ENCODE measurements at places on chromosomes 1 and 21. TPM values are rescaled to one million over a fixed set of nuclear protein-coding genes. Genes with fewer than 3 reads are reported as not detected.

Gene DISP1
- 3.0 TPM for polyA plus RNA-seq

Gene COP1
- polyA plus RNA-seq, result 30.4 TPM

Gene RNF186
- polyA plus RNA-seq, result 8.0 TPM

Gene CDA
- polyA plus RNA-seq, result 16.2 TPM

DNA sequence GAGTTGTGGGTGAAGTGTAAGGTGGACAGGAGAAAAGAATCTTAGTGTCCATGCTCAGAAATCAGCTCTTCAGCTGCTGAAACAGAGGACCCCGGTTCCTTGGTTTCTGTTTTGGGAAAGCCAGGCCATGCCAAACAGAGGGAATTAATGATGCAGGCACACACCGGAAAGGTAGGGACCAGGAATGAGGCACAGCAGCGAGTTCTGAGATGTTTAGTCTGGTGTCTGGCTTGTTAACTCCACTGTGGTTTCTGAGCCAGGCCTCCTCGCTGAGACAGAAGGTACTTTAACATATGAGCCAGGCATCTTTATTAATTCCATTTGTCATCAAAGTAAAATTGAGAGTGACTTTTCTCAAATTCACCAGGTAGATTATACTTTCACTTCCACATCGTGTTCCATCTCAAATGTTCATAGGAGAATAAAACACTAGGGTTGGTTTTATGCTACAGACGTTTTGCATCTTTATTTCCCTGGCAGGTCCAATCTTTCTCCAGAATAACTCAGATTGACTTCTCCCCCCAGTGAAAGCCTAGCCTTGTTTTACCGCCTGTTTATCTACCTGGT lies 23.5 kb downstream of the LRRC8D start:
- no peak for DNase-seq

- no peak for DNase-seq
Observed at GRCh38 chr21:28172376-28172775, 820.3 kb downstream of the LTN1 start.

GRCh38 chr1:41731516-41732030 lies 187.1 kb downstream of the HIVEP3 start:
- no peak for DNase-seq

DNA sequence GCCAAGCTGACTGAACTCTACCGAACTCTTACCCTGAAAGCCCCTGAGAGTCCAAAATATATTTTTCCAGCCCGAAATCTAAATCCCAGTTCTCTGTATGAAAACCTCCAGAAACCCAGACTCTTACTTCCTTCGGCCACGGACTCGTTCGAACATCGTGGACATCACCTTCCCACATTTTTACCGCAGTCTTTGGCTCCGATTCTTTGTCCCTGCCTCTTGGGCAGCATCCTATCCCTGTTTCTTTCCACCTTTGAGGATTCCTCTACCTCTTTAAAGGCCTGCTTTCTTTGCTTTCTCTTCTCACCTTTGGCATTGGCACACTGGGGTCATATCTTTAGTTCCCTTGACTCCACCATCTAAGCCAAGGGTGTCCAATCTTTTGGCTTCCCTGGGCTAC lies 932 bp upstream of the USP24 start:
- no peak for DNase-seq

DNA sequence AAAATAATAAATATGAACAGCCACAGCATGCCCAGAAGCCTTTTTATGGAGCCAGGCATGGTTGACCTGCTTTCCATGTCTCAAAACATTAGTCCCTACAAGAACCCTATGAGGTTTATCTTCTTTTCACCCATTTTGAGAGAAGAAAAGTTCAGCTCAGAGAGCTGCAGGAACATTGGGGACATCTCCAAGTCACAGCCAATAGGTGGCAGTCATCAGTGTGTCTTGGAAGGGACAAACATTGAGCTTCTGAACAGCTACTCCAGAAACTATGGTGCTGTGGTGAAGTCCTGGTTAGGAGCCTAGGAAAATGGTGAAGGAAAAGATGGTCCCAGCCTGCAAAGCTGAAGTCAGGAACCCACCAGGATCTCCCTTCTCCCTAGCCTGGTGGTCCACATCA lies 73.6 kb downstream of the JMJD4 start:
- no peak for DNase-seq

Gene LORICRIN
- not detected for polyA plus RNA-seq

DNA sequence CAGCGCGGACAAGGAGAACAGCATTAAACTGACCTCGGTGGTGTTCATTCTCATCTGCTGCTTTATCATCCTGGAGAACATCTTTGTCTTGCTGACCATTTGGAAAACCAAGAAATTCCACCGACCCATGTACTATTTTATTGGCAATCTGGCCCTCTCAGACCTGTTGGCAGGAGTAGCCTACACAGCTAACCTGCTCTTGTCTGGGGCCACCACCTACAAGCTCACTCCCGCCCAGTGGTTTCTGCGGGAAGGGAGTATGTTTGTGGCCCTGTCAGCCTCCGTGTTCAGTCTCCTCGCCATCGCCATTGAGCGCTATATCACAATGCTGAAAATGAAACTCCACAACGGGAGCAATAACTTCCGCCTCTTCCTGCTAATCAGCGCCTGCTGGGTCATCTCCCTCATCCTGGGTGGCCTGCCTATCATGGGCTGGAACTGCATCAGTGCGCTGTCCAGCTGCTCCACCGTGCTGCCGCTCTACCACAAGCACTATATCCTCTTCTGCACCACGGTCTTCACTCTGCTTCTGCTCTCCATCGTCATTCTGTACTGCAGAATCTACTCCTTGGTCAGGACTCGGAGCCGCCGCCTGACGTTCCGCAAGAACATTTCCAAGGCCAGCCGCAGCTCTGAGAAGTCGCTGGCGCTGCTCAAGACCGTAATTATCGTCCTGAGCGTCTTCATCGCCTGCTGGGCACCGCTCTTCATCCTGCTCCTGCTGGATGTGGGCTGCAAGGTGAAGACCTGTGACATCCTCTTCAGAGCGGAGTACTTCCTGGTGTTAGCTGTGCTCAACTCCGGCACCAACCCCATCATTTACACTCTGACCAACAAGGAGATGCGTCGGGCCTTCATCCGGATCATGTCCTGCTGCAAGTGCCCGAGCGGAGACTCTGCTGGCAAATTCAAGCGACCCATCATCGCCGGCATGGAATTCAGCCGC lies 2.5 kb downstream of the S1PR1 start:
- no peak for DNase-seq

Gene TMEM35B
- 32.2 TPM for polyA plus RNA-seq

DNA sequence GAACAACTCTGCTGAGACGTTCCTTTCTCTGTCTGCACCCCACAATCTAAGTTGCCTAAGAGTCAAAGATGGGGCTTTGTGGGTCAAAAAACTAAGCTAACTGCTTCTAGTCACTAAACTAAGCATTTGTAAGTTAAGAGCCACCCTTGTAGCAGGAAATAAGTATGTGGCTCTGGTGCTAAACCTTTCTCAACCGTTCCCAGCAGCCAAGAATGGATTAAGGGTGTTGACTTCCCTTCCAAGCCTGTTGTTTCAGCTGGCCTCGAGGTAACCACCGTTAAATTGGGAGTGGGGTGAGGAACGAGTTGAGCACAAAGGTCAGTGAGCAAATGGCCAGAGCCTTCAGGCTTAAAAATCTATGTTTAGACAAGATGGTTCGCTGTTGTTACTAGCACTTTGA lies 169.1 kb downstream of the TRIM33 start:
- no peak for DNase-seq

GRCh38 chr21:36097427-36098181 lies 27.8 kb downstream of the CBR1 start:
- no peak for DNase-seq

GRCh38 chr1:162144853-162145252 lies 75.4 kb downstream of the NOS1AP start:
- DNase-seq, result no peak

- peak; percentile 68 for DNase-seq
Observed at GRCh38 chr1:11519629-11520031, 40.7 kb downstream of the DISP3 start.

DNA sequence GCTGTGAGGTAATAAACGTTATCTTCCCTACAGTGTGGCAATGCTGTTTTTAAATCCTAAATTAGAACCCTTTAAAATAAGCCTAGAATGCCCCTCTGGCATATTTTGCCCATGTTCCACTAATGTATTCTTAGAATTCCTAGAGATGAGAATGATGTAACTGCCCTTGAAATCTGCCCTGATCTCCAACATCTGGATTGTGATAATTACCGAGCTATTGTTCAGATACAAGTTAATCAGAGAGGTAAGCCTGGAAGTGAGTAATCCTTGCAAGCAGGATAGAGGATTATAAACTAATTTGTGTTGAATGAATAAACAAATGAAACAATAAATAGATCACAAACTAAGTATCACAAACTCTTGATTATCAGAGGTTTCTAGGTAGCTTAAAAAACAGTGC lies 107.8 kb upstream of the DMRTA2 start:
- DNase-seq, result no peak

GRCh38 chr1:182069028-182069466 lies 7.5 kb upstream of the ZNF648 start:
- DNase-seq, result no peak

Gene RHBDL2
- not detected for polyA plus RNA-seq

DNA sequence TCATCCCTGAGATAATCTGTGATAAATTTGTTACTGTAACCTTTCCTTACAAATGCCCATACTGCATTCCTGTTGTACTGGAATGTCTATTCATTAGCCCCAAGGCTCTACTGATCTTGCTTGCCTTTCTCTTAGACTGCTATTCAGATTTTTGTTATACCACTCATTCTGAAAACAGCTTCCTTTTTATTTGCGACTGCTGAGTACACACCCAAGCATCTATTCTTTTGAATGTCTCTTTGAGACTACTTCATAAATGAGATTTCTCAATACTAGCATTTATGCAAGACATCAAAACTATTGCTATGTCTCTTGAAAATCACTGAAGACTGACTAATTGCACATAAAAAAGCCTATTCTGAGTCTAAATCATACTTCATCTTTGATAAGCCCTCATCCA lies 38.6 kb downstream of the DENND1B start:
- no peak for DNase-seq

GRCh38 chr1:159076438-159077119 lies at the start of gene AIM2:
TSS of gene AIM2 (minus strand) at chr1:159076766. CDS start at chr1:159073499, 3,267 bp downstream.
- DNase-seq, result no peak

Gene USF1
- 124 TPM for polyA plus RNA-seq

Gene FCRL1
- not detected for polyA plus RNA-seq

Gene REN
- not detected for polyA plus RNA-seq

- no peak for DNase-seq
Observed at GRCh38 chr1:116091083-116091482, 20.1 kb upstream of the MAB21L3 start.

DNA sequence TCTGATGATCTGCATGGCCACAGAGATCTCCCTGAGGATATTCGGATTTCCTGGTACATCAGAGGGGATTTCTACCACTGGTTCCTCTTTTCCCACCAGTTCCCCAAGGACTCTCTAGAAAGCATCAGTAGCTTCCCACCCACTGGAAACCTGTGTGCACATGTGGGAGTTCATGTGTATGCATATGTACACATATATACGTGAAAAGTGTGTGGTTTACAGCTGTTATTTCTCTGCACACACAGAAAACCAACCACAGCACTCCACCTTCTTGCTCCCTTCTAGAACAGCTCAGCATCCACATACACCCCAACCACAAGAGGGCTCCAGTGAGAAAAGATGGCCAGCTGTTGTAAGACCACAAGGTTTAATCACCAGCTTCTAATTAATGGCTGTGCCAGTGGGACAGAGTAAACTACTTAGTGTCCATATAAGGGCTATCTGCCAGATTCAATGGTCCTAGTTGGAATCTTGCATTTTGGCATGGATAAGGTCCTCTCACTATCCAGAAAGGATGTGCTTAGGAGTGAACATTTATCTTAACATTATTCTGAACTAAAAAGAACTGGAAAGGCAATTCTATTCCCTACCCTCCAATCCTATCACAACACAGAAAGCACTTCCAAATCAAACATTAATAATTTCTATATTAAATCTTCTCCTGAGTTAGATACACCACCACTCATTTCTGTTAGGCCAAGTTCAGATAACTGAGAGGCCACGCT lies 24.1 kb downstream of the GPR3 start:
- DNase-seq, result no peak

Gene SH2D1B
- 0.10 TPM for polyA plus RNA-seq

Gene TNFRSF4
- polyA plus RNA-seq, result not detected

Gene CD5L
- polyA plus RNA-seq, result not detected

Gene WNT9A
- 0.13 TPM for polyA plus RNA-seq

Gene AIM2
- not detected for polyA plus RNA-seq

GRCh38 chr1:187876775-187877174 lies 1048.0 kb downstream of the PLA2G4A start:
- no peak for DNase-seq

- DNase-seq, result no peak
Observed at GRCh38 chr1:106534612-106535011, 521.9 kb upstream of the PRMT6 start.

Gene OR2W3
- not detected for polyA plus RNA-seq

- no peak for DNase-seq
Observed at GRCh38 chr1:11727119-11727518, 8.8 kb upstream of the AGTRAP start.

DNA sequence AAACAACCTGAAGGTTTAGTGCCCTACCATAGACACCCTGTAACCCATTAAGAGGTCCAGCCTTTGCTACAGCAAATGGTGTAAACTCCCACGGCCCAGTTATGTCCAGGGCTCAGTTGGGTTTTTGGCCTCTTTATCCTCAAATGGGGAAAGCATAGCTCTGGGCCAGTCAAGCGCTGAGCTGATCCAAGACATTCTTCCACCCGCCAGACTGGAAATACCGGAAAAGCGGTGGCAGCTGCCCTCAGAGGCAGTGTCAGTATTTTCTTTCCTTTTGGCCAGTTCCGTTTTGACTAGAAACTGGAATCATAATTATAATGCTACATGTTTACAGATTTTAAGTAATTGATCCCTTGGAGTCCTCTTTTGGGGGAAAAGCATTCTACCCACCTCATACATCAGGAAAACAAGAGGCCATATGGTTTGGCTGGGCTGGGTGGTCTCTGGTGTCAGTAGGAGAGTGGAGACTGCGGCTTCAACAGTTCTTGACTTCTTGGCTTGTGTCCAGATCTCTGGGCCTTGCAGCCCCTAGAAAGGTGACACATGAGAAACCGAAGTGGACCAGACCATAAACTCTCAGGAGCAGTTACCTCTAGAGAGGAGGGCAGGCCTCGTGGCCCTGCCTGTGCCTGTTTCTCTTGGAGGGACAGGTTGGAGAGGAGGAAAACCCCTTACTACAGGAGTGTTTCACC lies 30.2 kb upstream of the CLDN14 start:
- DNase-seq, result no peak

GRCh38 chr1:23456226-23456625 lies 27.8 kb downstream of the ASAP3 start:
- no peak for DNase-seq

DNA sequence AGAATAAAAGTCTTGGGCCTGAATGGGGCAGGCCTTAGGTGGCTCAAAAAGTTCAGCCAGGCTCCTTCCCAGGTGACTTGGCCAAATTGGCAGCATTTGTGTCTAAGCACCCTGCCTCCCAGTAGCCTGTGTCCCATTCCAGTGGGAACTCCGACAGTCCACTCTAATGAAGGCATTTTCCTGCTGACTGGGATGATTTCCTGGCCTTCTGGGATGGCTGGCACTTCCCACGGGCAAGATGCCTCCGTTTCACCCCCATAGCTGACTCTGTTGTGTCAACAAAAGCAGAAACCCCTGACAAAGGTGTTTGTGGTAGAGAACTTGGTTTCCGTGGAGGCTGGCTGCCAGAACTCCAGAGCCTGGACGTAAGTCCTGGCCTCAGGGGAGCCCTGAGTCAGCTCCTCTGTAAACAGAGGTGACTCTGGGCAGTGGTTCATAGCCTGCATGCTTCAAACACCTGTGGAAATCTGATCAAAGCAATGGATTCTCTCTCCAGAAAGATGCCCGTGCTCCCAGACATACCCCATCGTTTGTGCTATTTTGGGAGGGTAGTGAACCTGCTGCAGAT lies 36.6 kb downstream of the WNT3A start:
- peak; percentile 24 for DNase-seq

GRCh38 chr1:203406446-203407045 lies 55.6 kb upstream of the FMOD start:
- peak; percentile 86 for DNase-seq

Gene LCE3B
- polyA plus RNA-seq, result not detected
